NCI-H1105 treated with DMSO at 0.1 percent for 48 hours (cell line): ENCODE measurements at places on chromosomes 3 and 15.

- DNase-seq: no peak
Measured at GRCh38 chr15:57697588-57697987, 8.9 kb upstream of the POLR2M start.

DNA sequence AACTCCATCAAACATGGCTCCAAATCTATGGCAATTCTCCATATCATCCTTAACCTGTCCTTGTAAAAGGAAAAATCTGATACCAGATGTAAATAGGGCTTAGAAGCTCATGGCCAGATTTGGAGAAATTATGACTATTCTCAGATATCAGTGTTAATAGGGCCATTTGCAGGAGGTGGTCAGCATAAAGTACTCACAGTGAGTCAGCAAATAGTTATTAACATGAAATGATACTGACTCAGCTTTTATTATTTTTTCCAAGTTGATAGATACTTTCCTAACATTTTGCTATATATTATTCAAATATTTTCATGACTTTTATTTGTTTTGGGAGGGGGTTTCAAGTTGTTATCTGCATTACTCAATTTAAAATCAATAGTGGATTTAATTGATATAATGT is 255.8 kb downstream of the MFSD1 start:
- DNase-seq: no peak

DNA sequence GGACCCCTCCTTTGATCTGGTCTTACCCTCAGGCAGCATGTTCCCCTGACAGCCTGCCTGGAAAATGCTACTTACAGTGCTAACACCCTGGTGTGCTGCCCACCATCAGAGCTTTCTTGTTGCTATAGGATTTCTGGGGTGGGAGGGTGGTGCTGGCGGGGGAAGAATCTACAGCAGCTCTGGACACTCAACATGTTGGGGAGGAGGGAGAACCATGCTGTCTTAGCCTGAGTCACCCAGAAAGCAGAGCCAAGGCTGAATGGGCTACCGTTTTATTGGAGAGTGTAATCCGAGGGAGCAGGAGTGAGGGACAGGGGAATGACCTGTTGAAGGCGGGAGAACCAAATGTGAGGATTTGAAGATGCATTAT is 45.6 kb downstream of the MFSD1 start:
- no peak for DNase-seq

- no peak for DNase-seq
Measured at GRCh38 chr3:157274644-157275137, 114.7 kb upstream of the CCNL1 start.

- no peak for DNase-seq
Measured at GRCh38 chr15:82934100-82934880, 18.2 kb downstream of the HOMER2 start.

GRCh38 chr3:55701997-55702396 is 214.9 kb upstream of the WNT5A start:
- DNase-seq: no peak

DNA sequence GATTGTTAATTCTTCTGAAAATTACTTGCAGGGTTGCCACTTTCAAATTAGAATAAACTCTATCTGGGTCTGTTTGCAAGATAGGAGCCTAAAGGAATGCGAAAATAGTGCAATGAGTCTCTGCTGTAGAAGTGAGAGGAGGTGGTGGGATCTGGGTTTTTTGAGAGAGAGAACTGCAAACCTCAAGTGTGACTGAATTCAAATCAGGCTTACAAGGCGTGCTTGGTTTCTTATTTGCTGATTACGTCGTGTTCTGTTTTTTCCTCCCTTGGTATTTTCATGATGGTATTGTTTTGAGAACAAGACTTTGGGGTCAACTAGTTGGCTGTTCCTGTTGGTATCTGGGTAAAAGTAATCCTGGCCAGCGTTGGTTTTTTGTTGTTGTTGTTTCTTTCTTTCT is 490.9 kb upstream of the CFAP20DC start:
- DNase-seq: no peak

- no peak for DNase-seq
Measured at GRCh38 chr3:57793737-57794187, 37.7 kb downstream of the SLMAP start.

- no peak for DNase-seq
Measured at GRCh38 chr15:76150513-76150912, 90.7 kb downstream of the TMEM266 start.

DNA sequence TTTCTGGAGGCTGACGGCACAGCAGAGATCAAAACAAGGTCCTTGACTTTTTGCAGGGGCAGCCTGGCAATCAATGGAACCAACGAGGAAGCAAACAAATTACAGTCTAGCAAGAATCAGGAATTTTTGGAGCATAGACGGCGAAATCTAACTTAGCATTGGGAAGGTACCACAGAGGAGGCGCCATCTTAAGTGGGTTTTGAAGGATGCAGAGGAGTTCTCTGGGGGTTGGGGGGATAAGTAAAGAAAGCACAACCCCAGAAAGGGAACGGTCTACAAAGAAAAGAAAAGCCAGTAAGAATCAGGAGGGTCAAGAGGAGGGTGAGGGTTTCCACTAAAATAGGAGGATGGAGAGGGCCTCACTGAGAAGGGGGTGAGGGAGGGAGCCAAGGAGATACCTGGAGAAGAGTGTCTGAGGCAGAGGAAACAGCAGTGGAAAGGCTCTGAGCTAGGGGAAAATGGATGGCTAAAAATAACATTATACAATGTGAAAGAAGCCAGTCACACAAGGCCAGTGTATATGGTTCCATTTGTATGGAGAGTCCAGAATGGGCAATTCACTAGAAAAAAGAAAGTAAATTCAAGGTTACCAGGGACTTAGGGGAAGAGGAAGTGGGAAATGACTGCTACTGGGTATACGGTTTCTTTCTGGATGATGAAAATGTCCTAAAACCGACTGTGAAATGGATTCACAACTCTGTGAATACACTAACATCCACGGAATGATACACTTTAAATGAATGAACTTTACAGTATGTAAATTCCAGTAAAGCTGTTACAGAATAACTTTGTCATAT is 25.2 kb upstream of the IQSEC1 start:
- no peak for DNase-seq

GRCh38 chr15:42736178-42736792 is 643 bp downstream of the CDAN1 start:
- DNase-seq: no peak

DNA sequence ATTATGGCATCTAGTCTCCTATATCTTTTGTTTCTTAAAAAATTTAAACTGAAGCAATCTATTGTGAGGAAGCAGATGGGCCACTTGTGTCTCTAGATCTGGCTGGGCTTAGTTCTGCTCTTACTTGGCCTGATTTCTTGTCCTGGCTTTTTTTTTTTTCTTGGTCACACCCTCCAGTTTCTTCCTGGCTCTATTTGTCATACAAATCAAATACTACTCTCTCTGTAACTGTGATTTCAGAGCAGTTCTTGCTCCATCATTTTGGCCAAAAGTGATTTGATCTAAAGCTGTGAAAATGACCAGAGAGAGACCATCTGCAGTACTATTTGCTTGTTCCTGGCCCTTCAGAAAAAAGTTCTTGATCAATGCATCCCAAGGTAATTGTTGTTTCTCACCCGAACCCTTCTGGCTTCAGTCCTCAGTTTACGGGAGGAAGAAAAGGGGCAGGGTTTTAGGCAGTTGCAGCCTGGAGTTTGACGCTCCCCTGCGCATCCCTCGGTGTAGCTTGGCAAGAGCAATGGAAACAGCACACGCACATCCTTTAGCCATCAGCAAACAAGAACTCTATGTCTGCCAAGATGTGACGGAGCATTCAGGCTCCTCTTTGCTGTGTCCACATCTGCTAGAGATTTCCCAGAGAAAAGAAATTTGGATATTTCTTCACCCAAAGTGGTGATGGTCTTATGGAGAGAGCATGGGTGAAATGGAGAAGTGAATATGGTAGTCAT is 31.6 kb downstream of the CHST2 start:
- DNase-seq: no peak

DNA sequence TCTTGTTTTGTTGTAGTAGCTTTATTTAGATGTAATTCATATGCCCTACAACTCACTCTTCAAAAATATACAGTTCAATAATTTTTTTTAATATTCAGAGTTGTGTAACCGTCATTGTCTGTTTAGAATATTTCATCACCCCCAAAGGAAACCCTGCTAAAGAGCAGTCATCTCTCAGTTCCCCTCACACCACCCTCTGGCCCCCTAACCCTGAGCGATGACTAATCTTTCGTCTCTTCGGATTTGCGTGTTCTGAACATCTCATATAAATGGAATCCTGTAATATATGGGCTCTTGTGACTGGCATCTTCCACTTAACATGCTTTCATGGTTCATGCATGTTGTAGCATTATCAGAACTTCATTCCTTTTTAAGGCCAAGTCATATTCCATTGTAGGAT is 183.8 kb downstream of the ATG7 start:
- no peak for DNase-seq

DNA sequence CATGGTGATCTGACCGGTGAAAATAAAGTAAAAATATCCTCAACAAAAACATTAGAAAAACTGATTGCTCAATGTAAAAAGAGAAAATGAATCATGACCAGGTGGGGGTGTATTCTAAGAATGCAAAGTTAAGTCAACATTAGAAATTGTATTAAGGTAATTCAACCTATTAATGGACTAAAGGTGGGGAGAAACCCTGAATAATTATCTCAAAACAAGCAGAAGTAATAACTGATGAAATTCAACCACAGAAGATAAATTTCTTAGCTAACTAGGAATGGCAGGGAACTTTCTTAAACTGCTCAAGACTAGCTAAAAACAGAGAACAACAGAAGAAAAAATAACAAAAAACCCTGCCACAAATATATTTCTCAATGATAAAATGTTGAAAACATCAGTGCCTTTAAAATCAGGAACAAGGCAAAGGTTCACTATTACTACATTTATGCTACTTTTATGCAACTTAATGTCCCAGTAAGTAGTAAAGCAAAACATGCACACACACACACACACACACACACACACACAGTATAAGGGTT is 204.4 kb upstream of the THBS1 start:
- DNase-seq: no peak

GRCh38 chr15:84600331-84600686 is 500 bp upstream of the ZSCAN2 start:
- peak; percentile 56 for DNase-seq

- peak; percentile 88 for DNase-seq
Measured at GRCh38 chr3:137032465-137033120, 74.8 kb downstream of the IL20RB start.

GRCh38 chr15:91966194-91966552 is 112.7 kb downstream of the SLCO3A1 start:
- no peak for DNase-seq

- DNase-seq: peak; percentile 99
Measured at GRCh38 chr15:70088455-70088854, 9.3 kb downstream of the TLE3 start.

- no peak for DNase-seq
Measured at GRCh38 chr3:115363071-115363470, 216.0 kb upstream of the ZBTB20 start.

GRCh38 chr15:75195122-75195765 is 6.4 kb upstream of the C15orf39 start:
- DNase-seq: peak; percentile 81

DNA sequence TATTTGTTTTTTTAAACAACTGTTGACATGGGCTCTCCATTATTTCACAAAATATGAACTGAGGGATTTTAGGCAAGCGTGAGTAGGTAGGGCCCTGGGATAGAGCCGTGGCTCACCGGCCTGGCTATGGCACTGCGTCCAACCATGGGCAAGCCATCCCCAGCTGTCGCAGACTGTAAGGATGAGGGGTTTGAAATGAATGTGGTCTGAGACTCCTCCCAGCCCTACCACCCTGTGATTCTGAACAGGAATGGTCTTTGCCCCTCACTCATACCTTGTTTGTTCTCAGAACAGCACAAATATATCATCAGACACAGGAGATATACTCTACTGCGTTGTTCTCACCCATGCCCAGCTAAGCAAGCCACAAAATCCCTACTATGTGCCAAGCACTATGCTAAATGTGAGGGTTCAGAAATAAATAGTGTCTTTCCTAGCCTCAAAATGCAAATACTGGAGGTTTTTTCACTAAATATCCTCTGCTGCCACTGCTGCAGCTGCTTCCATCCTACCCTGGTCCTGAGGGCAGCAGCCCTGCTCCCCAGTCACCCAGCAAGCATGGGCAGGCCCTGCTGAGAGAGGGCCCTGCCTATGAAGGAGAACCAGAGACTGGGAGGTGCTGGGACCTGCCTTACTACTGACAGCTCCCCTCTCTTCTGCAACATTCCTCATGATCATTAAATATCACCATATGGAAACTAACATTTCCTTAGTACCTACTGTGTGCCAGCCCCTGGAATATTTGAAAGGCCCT is 102.8 kb downstream of the XXYLT1 start:
- no peak for DNase-seq

DNA sequence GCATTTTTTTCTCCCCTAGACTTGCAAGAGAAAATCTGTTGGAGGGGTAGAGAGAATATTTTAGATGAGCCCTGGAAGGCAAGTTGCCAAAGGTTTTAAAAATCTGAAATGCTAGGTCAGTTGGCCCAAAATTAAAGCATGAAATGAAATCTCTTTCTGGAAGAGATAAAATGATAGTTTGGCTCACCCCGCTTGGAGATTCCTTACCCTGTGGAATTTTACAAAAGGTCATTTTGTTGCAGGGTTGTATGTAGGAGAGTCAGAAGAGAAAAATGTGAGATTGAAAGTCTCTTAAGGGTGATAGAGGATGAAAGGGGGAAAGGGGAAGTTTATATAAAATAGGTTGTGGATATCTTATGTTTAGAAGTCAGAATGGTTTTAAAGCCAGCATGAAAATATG is 277.8 kb downstream of the CD47 start:
- DNase-seq: no peak

GRCh38 chr3:116951610-116952009 is 242.0 kb downstream of the TUSC7 start:
- DNase-seq: no peak

- DNase-seq: no peak
Measured at GRCh38 chr3:35727179-35727578, 87.9 kb downstream of the ARPP21 start.

DNA sequence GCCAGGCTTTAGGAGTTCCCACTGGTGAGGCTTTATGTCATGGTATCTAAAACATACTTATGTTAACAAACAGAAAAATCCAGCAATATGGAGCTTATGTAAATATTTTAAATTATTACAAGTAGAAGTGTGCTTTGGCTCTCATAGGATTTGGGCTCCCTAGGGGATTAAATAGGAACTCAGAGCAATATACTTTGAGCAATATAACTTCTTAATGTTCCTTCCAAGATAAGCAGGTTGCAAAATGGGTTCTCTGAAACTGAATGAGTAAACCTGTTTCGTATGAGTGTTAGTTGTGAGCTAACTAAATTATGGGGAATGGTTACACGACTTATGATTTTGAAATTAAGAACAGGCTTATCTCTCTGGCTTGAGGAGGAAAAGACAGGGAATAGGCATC is 366.1 kb upstream of the ZNF385D start:
- no peak for DNase-seq

GRCh38 chr3:183339461-183340086 is 86.5 kb downstream of the B3GNT5 start:
- peak; percentile 72 for DNase-seq

- DNase-seq: no peak
Measured at GRCh38 chr3:12894629-12895028, 53.3 kb upstream of the RPL32 start.

GRCh38 chr3:5116538-5116937 is 5.6 kb upstream of the ARL8B start:
- no peak for DNase-seq

- DNase-seq: no peak
Measured at GRCh38 chr3:181615666-181616065, 96.1 kb upstream of the SOX2 start.

GRCh38 chr3:153166206-153166605 is 4.2 kb downstream of the RAP2B start:
- DNase-seq: no peak
